NCI-H1417 (cell line): ENCODE measurements at places on chromosomes 4 and X.
A peak's percentile ranks its signal among the peaks of the same experiment; 100 is the strongest.

DNA sequence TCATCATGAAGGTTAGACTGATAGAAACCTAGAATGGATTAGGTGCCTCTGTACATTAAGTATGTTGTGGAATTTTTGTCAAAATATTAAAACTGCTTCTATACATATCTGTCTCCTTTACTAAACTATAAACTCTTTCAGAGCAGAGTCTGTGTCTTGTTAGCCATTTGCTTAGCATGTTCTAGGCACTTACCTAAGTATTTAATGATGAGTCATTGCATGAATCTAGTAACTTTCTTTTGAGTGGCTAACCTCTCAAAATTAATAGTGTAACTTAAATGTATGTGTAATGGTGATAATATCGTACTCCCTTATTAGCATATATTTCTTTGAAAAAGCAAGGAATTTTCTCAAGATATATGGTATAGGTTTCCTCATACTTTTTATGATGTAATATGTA is 57.8 kb downstream of the RAP1GDS1 start:
- no peak for DNase-seq

DNA sequence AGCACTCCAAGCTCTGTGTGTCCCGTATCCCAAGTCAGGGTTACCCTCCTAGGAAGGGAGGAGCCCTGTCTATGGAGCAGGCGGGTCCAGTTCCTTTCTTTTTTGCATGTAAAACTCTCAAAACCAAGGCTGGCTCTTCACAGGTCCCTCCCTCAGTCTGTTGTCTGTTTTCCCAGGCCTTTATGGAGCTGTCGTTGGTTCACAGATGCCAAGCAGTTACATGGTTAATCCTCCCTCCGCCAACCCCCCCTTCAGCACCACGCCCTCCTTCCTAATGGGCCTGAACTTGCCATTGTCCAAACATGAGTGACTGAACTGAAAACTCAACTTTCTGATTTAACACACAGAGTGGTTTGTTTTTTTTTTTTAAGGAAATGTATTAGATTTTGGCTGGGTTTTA is 148.3 kb downstream of the STOX2 start:
- no peak for DNase-seq

DNA sequence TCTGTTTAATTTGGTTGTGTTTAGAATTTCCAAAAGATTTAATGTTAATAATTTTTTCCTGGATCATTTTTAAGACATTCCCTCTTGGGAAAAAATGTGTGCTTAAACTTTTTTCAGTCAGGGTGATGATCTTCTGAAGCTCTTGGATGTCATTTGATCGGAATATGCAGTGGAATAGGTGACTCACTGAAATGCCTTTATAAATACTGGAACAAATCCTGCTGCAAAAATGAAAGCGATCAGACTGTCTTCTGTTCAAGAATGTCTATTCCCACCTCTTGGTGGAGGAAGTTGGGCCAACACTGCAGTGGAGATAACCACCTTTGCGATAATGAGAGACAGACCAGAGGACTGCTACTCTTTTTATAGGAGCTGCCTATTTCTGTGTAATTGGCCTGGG is 46.7 kb downstream of the LARP1B start:
- DNase-seq: no peak

DNA sequence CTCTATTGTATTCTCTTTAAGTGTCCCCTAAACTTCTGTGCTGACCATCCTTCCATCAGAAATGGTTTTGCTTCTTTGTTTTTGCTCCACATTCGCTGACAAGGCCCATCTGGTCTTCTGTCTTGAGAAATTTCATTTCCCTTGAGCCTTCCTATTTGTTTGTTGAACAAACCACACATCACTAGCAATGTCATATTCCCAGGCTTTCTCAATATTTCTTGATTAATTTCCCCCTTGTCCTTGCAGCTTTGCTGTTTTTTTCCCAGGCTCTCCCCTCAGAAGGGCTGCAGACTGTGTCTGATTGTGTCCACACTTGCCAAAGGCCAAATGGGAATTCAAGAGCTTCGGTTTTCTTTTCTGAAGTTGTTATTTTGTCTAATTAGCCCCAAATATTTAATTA is 158.9 kb downstream of the MID1IP1 start:
- no peak for DNase-seq

DNA sequence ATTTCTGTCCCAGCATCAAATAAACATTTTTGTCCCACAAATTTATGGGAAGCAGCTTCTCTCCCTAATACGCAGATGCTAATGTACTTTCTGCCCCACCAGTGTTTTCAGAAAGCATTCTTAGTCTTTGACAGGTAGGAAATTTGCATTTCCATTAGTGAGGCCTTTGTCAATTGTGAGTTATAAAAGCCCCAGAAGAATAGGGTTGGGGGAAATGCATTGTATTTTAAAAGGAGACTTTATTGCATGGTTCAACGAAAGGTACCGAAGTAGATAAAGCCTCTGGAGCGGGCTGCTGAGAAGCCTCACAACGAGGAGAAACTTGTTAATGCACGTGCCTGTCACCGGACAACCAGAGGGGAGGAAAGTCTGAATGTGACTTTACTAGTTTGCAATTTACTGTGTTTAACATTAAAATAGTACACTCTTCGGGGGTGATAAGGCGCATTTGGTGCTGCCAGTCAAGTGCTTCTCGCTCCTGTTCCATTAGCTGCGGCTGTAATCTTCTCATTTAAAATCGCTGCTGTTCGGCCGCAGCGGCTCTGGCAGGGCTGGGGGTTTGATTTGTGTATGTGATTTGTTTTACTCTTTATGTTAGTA is 63.4 kb downstream of the DCTD start:
- DNase-seq: no peak

- peak; percentile 53 for DNase-seq
These were observed 11.8 kb upstream of the MAN2B2 start for GRCh38 chr4:6562931-6563901.

DNA sequence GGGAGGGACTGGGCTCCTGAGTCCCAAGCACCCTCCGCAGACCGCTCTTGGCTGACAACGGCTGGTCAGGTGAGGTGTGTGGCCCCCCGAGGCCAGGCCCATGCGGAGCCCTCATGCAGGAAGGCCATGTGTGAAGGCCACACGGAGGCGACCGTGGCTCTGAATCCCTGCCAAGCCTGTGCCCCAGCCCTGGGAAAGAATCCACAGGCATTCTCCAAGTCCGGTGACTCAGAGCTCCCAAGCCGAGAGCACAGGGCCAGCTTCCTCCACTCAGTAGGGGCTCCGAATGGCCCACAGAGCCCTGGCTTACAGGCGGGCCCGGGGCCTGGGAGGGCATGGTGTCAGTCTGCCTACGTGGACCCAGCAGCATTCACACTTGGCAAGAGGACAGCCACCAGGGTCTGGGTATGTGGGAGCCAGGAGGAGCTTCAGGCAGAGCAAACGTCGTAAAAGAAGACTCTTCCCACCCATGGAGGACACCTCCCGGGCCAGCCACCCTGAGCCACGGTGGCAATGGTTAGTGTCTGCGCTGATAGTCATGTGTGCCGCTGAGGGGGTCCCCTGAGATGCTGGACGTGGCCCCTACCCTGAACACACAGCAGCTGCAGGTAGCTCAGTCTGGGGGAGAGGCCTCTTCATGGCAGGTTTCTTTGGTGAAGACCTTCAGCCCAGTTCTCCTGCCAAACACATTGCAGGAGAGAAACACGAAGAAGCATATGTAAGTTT is 105.7 kb downstream of the PSAPL1 start:
- DNase-seq: no peak

DNA sequence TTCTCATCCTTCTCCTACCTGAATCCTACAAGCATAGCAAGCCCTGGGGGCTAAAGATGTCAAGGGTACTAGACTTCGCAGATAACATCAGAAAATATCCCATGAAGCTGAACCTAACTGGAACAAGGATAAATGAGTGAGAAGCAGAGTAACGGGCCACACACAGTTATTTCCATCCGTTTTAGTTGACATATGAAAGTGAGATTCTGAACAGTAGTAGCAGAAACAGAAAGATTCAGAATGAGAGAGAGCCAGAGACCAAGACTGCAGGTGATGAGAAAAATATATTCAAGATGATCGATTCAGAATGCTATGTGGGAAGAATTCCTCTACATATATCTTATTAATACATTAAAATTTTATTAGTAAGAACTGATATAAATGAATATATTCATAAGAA is 165.1 kb downstream of the TSPAN5 start:
- no peak for DNase-seq

GRCh38 chrX:150234126-150234525 is 129.0 kb upstream of the MAMLD1 start:
- DNase-seq: no peak

GRCh38 chr4:134533068-134533467 is 331.5 kb upstream of the PABPC4L start:
- DNase-seq: no peak

GRCh38 chr4:40548256-40548655 is 81.4 kb downstream of the RBM47 start:
- DNase-seq: no peak

GRCh38 chrX:70444326-70444945 is at the start of gene DLG3:
DLG3 (plus strand) TSS chrX:70444835; CDS start chrX:70445202, 367 bp downstream.
- DNase-seq: peak; percentile 61

GRCh38 chrX:14670819-14671218 is 141.5 kb downstream of the GLRA2 start:
- DNase-seq: no peak

DNA sequence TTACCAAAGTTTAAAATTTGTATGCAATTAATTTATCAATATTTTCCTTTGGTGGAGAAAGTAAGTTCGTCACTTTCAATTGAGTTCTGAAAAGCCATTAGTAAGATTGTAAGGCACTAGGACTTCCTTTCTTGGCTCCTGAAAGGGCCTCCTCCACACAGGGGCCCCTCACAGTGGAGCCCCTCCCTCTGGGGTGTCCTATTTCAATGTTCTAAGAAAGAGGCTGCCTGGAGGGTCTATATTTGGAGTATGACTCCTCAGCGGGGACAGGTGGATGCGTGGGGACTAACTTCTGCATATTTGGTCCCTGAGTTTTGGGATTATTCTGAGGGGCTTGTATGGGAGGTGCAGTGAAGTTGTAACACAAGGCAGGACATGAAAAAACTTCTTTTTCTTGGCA is 1.6 kb upstream of the ARMCX4 start:
- DNase-seq: no peak

GRCh38 chr4:40228497-40229365 is 31.9 kb downstream of the RHOH start:
- DNase-seq: no peak

GRCh38 chr4:75030649-75031235 is 97.8 kb downstream of the PARM1 start:
- DNase-seq: no peak

- DNase-seq: no peak
These were observed 387.3 kb upstream of the ADGRL3 start for GRCh38 chr4:60812811-60813210.

- DNase-seq: no peak
These were observed 997.2 kb upstream of the SLIT2 start for GRCh38 chr4:19254486-19254885.

GRCh38 chr4:73152893-73153292 is 83.4 kb upstream of the COX18 start:
- no peak for DNase-seq

DNA sequence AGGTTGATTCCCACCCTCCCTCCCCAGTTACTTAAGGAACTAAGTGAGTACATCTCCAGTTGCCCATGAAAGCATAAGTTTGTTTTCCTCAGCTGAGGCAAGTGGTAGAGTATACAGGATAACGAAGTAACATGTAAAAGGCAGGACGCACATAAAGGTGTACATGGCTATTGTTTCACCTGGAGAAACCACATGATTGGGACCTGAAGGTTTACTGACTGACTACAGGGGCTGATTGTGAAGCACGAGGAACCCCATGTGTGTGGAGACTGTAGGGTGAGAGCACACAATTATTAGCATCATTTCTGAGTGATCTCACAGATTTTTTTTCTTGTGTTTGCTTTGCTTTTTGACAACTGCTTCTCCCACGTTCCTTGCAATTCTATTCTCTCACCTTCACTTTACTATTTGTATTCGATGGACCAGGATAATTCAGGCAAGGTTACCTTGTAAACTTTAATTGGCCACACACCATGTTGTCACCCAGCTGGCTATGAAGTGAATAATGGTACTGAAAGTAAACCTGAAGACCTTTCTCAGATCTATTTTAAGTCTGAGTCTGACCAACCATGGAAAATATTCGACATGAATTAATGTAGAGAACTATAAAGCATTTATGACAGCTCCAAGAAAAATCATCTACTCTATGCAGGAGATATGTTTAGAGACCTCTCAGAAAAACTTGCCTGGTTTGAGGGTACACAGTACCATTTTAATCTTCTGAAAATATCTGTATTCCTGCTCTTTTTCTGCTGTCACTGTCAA is 102.5 kb upstream of the MYOZ2 start:
- no peak for DNase-seq

- peak; percentile 15 for DNase-seq
These were observed 80.5 kb downstream of the PRDM5 start for GRCh38 chr4:120842031-120842430.

- DNase-seq: peak; percentile 19
These were observed 14.7 kb upstream of the CT55 start for GRCh38 chrX:135185795-135186443.

GRCh38 chrX:50081282-50081889 is 119.4 kb downstream of the AKAP4 start:
- peak; percentile 26 for DNase-seq

DNA sequence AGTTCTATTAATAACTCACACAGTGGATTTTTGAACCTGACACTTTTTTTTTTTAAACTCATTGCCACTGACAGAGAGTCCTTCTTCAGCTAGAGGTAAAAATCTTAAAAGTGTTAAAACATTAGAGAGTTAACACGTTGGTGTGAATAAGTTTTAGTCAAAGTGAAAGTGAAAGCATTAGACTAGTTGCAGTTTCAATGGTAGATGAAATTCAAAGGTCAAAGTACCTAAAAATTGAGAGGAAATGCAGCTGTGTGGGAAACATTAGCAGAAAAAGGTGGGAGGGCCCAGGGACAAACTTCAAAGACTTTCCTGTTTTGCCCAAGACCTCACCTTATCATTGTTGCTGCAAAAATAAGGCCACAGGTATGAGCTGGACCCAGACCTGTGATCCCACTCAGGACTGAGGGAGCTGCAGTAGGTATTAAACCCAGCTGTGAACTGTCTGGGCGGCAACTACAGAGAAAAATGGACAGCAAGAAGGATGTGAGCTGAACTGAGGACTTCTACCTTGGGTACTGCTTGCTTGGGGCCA is 17.6 kb upstream of the GABRA4 start:
- DNase-seq: no peak

DNA sequence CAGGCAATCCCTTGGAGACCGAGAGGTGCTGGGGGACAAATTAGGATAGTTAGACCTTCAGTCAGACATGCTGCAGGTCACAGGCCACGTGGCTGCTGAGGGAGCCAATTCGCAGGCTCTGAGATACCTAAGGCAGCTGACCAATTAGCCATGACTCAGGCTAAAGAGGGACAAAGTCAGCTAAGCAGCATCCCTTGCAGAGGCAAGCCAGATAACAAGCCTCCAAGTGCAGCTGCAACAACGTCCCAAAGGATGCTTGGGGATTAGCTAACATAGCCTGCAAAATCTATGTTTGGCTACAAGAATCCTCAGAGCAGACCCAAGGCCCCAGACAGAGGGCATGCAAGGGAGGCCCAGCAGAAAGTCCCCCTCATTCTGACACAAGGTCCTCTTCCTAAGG is 93.5 kb downstream of the SEL1L3 start:
- no peak for DNase-seq

DNA sequence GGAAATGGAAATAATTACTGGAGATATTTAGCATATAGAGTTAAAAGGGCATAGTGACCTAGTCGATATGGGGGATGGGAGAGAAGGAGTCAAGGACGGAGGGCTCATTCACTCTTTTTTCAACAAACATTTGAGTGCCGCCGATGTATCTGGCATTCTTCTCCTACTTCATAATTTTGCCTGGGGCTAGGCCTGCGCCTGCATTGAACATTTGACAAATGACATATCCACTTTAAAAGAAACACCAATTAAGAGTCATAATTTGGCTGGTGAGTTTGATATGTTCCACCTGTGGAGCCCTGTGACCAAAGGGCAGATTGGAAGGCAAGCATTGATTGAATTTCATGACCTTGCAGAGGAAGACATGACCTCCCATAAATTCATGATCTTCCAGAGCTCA is 2.6 kb upstream of the GPC3 start:
- DNase-seq: no peak
